ENCODE measurements at places on chromosomes 2 and 18.

DNA sequence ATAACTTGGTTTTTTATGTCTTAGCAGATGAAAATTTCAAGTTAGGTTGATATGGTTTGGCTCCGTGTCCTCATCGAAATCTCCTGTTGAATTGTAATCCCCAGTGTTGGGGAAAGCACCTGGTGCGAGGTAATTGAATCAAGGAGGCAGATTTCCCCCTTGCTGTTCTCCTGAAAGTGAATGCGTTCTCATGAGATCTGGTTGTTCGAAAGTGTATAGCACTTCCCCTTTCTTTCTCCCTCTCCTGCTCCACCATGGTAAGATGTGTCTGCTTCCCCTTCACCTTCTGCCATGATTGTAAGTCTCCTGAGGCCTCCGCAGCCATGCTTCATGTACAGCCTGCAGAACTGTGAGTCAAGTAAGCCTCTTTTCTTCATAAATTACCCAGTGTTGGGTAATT, 242.1 kb upstream of the TNP1 start:
- no peak for DNase-seq

- DNase-seq: no peak
Measured at GRCh38 chr2:43067254-43068040, 159.0 kb downstream of the ZFP36L2 start.

DNA sequence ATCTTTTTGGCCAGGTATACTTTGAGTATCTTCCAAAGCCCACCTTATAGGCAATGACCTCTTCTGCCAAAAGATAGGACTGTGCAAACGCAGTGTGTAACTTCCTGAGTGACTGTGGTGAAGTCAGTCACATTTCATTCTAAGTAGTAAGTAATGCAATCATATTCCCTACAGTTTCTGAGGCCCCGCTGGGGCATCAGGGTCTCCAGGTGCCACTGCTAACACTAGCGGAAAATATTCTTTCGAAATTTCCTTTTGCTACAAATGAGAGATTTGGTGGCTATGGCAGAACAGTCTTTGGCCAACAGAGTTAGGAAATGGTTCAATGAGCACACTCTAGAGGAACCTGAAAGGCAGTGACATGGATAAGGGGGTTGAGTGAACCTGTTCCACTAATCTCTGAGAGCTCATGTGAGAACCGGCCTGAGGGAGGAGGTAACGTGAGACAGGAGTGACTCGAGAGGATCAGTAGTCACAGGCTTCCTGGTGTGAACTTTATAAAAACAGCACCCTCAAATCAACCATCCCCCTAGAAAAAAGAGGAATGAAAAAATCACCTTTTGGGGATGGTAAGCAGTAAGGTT, 102.6 kb upstream of the LPIN2 start:
- no peak for DNase-seq

GRCh38 chr2:189234991-189235390, 55.4 kb upstream of the COL5A2 start:
- DNase-seq: no peak
